ENCODE measurements at places on chromosomes 5 and 9.

DNA sequence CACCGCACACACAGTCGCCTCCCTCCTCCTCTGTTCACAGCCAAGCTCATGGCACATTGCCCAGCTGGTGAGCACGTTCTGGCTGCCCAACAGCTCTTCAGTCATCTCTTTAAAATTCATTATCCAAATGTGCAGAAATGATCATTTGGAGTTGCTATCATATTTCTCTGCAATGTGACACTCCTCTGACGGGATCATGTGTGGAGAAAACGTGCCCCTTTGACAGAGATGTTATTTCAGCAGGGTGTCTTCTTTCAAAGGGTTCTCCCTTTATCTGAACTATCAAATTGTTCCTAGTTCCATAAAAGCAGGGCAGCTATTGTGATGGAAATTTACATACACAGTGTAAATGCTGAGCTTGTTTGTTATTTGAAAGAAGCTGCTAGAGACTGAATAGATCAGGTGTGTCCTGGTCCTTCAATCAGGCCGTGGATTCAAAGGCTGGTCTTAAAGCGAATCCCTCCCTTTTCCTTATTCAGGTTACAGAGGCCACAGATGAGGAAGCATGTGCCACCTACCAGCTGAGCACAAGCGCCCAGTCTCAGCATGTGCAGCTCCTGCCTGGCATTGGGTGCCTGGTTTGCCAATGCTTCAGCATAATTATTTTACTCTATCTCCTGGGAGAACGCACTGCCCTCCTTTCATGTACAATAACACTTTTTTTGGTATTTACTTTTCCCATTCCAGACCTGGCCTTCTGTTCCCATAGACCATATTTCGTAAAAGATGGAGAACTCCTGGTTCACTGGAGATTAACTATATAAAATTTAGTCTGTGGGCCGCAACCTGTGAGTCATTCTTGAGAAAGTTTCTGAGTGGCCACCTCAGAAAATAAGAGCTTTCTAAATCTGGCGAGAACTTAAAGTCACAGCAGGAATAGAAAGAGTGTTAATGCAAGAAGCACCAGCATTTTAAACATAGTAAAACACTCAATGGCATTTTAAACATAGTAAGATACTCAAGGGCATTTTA lies 433.7 kb downstream of the ENC1 start:
- peak; percentile 60 for DNase-seq

- DNase-seq: no peak
These were observed 216.3 kb downstream of the CETN3 start for GRCh38 chr5:90193185-90193822.

GRCh38 chr5:35830587-35830986 lies 26.1 kb upstream of the IL7R start:
- no peak for DNase-seq

DNA sequence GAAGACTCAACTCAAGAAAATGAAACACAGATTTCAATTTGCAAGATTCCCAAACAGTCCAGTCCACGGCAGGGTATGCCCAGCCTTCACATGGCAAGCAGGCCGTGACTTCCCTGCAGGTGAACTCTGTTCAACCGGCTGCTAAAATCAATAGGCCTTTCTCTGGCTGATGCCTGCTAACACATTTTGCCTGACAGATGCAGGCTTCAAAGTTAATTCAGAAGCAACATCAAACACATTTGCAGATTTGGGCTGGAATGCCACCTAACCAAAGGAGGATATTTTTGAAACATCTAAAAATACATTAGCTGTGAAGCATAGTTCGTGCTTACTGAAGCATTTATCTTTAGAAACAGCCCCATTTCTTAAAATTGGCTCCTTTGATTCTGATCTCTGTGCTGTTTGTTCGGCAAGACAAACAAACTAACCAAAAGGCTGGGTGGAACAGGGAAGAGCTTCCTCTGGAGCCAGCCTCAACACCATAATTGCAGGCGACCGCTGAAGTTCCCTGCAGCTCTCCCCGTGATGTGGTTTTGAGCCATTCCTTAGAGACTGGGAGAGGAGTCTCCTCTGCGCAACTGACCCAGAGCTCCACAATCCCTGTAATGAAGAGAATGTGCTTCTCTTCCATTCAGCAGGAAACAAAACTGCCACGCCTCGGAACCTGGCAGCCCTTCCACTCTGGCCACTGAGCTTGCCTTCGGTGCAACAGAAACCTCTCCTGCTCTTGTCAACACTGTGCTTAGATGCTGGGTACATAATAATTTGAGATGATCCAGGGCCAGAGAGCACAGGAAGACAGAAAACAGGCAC lies 126.5 kb downstream of the MYO10 start:
- DNase-seq: peak; percentile 93

DNA sequence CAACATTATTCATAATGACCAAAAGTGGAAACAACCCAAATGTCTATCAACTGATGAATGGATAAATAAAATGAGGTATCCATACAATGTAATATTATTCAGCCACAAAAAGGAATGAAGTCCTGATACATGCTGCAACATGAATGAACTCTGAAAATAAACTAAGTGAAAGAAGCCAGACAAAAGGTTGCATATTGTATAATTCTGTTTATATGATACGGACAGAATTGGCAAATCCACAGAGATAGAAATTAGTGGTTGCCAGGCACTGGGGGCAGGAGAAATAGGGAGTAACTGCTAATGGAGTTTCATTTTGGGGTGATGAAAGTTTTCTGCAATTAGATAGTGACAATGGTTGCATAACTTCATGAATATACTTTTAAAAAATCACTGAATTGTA lies 47.0 kb downstream of the KIF24 start:
- DNase-seq: no peak

DNA sequence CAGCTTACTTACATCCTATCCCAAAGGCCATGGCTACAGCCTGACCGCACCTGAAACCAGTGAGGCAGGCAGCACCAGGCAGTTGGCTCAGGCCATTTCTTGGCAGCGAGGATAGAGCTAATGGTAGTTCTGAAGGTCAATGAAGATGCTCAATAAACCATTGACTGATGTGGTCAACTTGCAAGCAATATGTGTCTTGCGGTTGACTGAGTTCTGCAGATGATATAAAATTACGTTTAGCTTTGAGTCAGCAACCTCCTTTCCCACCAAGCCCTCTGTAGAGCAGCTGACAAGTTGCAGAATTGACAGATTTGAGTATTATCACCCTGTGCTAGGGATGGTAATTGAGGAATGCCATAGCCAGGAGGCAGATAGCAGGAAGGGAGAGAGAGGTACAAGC lies 189.0 kb upstream of the PUM3 start:
- no peak for DNase-seq

GRCh38 chr5:81300921-81301270 lies 491 bp upstream of the ZCCHC9 start:
- DNase-seq: no peak

DNA sequence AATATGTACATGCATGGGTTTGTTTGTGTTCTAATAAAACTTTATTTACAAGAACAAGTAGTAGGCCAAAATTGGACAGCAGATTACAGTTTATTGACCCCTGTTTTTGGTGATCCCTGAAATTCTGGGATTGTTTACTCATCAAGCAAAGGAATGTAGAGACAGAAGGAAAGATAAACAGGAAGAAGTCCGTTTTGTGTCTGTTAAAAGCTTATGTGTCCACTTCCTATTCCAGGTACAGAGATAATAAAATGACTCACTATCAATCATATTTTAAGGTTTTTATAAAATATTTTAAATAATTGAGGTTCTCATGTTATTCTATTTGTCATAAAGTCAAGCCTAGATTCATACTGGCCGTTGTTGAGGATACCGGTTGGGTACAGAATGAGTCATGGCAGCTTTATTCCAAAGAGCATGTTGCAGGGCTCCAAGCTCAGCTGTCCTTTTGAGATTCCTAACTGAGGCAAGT lies 214.9 kb upstream of the DAB2 start:
- no peak for DNase-seq

- no peak for DNase-seq
These were observed 111.8 kb downstream of the COL23A1 start for GRCh38 chr5:178478370-178478769.

DNA sequence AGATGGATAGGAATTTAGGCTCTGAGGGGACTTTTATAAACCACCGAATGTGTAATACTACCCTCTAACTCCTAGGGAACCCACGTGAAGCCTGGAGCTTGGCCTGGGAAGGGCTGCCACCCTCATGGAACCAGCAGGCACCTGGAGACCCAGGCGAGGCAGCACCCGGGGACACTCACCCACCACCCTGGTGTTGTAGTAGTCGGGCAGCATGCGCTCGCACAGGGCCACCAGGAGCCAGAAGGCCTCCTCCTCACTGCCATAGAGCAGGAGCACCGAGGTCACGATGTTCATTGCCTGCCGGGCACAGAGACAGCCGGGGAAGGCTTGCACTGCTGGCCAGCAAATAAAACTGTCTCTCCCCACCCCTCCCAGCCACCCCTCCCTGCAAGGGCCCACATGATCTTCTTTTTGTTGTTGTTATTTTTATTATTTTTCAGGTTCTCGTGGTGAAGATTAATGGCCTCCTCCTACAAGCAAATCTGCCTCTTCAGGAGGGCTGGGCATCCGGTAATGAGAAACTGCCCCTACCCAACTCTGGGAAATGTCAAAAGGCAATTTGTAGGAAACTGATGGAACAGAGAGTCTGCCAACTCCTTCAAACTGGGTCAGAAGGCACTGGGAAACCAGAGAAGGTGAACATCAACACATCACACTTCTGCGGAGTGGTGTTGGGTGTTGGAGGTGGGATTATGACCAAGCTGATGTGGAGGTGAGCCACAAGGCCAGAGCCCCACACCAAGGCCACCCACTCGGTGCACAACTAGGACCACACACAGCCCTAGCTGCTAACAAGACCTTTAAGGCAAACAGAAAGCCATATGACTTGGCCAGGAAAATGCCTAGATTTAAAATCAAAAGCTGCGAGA lies 17.4 kb upstream of the MRNIP start:
- no peak for DNase-seq

DNA sequence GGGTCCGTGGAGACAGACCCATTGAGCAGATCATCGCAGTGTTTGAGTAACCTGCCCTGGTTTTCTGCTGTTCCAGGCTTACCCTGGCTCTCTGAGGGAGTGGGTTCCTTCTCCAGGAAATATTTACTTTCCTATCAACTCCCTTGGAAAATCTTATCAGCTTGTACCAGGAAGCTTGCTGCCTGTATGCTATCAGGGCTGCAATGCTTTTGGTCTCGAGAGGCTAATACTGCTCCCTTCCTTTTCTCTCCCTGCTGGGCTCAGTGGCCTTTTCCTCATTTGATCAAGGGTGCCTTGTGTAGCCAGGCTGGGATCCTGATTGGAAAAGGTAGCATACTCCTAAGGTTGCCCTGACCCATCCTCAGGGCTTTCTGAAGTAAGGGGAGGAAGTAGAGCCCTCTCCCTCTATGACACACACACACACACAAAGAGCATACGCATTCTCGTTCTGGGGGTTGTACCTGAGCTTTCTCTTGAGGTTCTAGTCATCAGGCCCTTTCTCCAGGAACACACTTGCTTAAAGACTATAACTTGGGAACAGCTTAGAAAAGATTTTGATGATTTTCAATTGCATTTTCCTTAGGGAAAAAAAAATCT lies 41.6 kb downstream of the CYSTM1 start:
- DNase-seq: no peak

GRCh38 chr5:93598091-93599000 lies 15.3 kb downstream of the NR2F1 start:
- DNase-seq: no peak

DNA sequence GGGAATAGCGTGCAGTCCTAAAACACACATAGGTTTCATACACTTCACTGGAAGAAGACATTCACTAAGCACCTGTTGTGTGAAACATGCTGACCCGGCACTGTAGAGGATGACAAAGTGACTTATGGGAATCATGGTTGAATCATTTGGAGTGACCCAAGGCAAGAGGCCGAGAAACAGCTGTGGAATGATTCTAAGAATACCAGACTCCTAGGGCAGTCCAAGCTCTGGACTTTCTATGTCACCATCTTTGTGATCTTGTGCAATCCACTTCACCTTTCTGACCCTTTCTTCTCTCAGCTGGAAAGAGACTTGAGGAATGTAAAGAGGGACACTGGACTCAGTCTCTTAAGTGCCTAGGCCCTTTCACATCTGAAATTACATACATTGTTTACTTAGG lies 13.1 kb downstream of the MSANTD3 start:
- DNase-seq: peak; percentile 49

GRCh38 chr5:138077064-138077696 lies 6.7 kb upstream of the WNT8A start:
- no peak for DNase-seq

DNA sequence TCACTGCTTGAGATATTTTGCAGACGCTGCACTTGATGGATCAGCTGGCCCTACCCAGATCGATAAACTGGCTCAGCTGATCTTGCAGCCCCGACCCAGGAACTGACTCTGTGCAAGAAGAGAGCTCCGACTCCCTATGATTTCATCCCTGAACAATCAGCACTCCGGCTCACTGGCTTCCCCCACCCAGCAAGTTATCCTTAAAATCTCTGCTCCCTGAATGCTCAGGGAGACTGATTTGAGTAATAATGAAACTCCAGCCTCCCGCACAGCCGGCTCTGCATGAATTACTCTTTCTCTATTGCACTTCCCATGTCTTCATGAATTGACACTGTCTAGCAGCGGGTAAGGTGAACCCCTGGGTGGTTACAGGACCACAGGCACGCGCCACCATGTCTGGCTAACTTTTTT lies 16.9 kb upstream of the NANS start:
- DNase-seq: no peak

- DNase-seq: no peak
These were observed 70.0 kb upstream of the KLF9 start for GRCh38 chr9:70484232-70485130.

DNA sequence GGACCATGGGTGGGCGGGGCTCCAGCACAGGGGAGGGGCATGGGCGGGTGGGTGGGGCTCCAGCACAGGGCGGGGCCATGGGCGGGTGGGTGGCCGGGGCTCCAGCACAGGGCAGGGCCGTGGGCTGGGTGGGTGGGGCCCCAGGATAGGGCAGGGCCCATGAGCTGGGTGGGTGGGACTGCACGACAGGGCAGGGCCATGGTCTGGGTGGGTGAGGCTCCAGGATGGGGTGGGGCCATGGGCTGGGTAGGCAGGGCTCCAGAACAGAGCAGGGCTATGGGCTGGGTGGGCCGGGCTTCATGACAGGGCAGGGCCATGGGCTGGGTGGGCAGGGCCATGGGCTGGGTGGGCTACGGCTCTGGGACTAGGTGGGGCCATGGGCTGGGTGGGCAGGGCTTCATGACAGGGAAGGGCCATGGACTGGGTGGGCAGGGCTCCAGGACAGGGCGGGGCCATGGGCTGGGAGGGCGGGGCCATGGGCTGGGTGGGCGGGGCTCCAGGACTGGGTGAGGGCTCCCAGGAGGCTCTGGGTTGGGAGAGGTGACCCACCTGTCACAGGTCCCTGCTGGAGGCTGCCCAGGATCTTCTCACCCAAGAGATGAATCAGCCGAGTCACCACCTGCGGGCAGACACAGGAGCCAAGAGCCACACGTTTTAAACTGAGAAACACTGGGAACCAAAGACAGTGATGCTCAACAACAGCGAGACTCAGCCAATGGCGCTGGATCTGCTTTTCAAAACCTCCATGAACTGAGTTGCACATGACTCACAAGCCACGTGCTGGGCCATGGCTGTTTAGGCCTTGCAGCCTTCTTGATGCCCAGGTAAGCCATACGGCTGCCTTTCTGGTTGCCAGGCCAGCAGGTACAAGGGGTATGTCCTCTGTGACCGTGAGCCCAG lies 33.6 kb upstream of the NSMF start:
- no peak for DNase-seq

All from GM04503 (cell line).